ENCODE measurements at places on chromosomes 1 and 21. TPM values are rescaled to one million over a fixed set of nuclear protein-coding genes. Genes with fewer than 3 reads are reported as not detected.

Gene GNAT2
- not detected for total RNA-seq

Gene RBBP5
- 8.9 TPM for total RNA-seq

Gene TMCO4
- 326 TPM for total RNA-seq

Gene ZBTB17
- total RNA-seq, result 13.0 TPM

Gene OLIG1
- total RNA-seq, result not detected

Gene SLC16A4
- not detected for total RNA-seq

Gene ZNF648
- not detected for total RNA-seq

Gene PLA2G2D
- not detected for total RNA-seq

Gene DIO1
- total RNA-seq, result not detected

Gene GBP6
- not detected for total RNA-seq

Gene HPCAL4
- total RNA-seq, result not detected

Gene LRRC7
- 0.43 TPM for total RNA-seq

Gene PIGR
- total RNA-seq, result 316 TPM

Gene SOX13
- 11.9 TPM for total RNA-seq

Gene TEX38
- total RNA-seq, result not detected

Gene MYOM3
- not detected for total RNA-seq

Gene KRTAP13-2
- total RNA-seq, result not detected

Gene KRTAP19-3
- not detected for total RNA-seq

Gene PLOD1
- 56.2 TPM for total RNA-seq

Gene CLCNKB
- not detected for total RNA-seq

Gene TEDDM1
- total RNA-seq, result not detected

Gene PGLYRP3
- not detected for total RNA-seq

Gene KTI12
- 7.0 TPM for total RNA-seq

Gene CCDC27
- not detected for total RNA-seq

Gene BCAN
- total RNA-seq, result not detected

Gene EPB41
- total RNA-seq, result 71.0 TPM

Gene ZYG11A
- total RNA-seq, result not detected

Gene SLC1A7
- not detected for total RNA-seq

Gene LRRC47
- total RNA-seq, result 31.3 TPM

Gene SPATA46
- total RNA-seq, result not detected

Gene KIF14
- total RNA-seq, result 2.2 TPM

Gene HAPLN2
- total RNA-seq, result not detected

Gene CD244
- 0.43 TPM for total RNA-seq

Gene KIF21B
- total RNA-seq, result 3.7 TPM

Gene DNASE2B
- not detected for total RNA-seq

Gene CLEC20A
- not detected for total RNA-seq

Gene YY1AP1
- total RNA-seq, result 253 TPM

Gene BMP8B
- total RNA-seq, result not detected

Gene CA14
- total RNA-seq, result 1.1 TPM

Gene HCN3
- 13.6 TPM for total RNA-seq

Gene AIRE
- 0.87 TPM for total RNA-seq

Gene CYP4A22
- total RNA-seq, result not detected

Gene HPCA
- not detected for total RNA-seq

Gene SMPDL3B
- not detected for total RNA-seq

Gene NR5A2
- total RNA-seq, result 227 TPM

Gene GIPC2
- total RNA-seq, result 4.0 TPM

Gene KRTAP19-8
- not detected for total RNA-seq

Gene CLSTN1
- 15.8 TPM for total RNA-seq

Gene CD1E
- total RNA-seq, result not detected

Gene RHCE
- total RNA-seq, result not detected

Gene ITLN1
- total RNA-seq, result 241 TPM

Gene TSSK3
- not detected for total RNA-seq

Gene TMOD4
- total RNA-seq, result not detected

Gene TDRD10
- total RNA-seq, result not detected

Data from stomach (tissue), 19 donors.